Stimulated activated CD4-positive, alpha-beta T cell treated with anti-CD3 and anti-CD28 coated beads, Interleukin-2, amount 100 ng/mL, for 4 hours (primary cell): ENCODE measurements at places on chromosomes 6 and 20.

- DNase-seq: no peak
Measured at GRCh38 chr6:149452037-149452939, 32.5 kb downstream of the ZC3H12D start.

DNA sequence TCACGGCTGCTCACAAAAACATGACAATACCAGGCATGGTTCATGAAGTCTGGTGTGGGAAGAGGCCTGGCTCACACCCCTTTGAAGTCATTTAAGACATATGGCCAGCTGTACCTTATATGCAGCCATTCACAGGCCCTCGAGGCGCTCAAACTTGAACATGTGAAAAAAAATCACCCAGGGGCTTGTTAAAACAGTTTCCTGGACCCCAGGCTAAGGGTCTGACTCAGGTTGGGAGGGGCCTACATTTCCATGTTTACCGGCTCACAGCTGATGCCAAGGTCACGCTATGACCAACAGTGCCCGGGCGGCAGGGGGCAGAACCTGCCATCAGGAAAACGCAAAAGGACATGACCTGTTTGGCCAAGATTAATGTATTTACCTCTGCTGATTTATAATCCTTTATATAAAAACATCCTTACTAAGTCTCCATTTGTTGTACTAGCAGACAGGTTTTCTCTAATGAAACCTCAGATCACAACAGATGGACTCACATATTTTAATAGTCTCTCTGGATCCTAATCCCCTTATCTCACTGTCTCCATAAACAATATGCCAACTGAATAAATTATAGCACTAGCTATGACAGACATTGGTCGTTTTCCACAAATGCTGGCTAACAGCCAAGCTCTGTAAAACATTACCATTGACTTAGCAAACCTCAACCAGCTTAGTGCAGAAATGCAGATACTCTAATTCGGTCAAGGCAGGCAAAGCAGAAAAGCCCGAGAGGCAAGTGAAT is 19.9 kb downstream of the EZR start:
- DNase-seq: no peak

DNA sequence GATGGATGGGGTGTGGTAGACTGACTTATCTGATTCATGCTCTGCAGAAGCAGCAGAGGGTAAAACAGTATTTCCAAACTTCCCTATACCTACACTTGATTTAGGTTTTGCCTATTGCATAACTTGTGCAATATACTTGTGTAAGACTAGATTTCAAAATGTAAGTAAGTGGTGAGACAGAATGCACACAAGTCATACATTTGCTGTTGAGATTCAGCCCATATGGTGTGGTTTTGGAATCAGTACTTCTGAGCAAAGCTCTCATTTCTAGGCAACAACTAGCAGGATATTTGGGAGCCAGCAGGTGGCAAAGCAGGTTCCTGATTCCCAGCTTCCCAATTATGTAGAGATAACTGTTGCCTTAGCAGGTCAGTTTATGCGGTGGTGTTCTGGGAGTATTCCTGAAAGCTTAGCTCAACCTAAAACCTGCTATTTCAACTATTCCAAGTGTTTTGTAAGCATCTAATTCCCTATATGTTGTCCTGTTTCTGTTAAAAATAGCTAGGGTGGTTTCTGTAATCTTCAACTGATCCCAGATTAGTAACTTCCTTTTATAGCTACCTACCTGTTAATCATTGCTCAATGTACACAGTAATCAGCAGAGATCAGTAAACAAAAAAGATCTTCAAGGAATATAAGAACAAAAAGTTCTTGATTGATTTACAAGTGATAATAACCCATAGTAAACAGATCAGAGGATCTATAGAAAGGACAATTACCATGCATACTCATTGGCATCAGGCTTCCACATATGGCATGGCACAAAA is 8.5 kb upstream of the FABP7 start:
- DNase-seq: no peak

- no peak for DNase-seq
Measured at GRCh38 chr6:147322299-147323162, 118.3 kb downstream of the STXBP5 start.

- no peak for DNase-seq
Measured at GRCh38 chr6:137000825-137001224, 43.9 kb downstream of the IL20RA start.
